Cerebellum (tissue), 4 donors: ENCODE measurements at places on chromosomes 6 and 20. TPM values are rescaled to one million over a fixed set of nuclear protein-coding genes. Genes with fewer than 3 reads are reported as not detected.

DNA sequence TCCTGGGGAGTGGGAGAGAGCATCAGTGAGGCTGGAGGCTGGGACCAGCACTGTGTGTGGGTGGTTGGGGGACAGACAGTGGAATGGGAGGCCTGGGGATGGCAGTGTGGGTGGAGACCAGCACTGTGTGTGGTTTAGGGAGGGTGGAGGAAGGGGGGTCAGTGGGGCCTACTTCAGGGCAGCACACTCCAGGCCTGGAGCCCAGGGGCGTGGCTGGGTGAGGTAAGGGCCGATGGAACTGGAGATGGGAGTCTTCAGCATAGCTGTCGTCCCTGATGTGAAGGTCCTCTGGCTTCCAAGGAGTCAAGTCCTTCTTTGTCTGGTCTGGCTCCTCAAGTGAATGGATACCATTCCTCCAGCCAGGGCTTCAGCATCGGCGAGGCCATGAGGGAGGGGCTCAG is 18.6 kb downstream of the KCNK17 start:
- DNase-seq = no peak

Gene ZKSCAN3
- total RNA-seq = 8.3 TPM

DNA sequence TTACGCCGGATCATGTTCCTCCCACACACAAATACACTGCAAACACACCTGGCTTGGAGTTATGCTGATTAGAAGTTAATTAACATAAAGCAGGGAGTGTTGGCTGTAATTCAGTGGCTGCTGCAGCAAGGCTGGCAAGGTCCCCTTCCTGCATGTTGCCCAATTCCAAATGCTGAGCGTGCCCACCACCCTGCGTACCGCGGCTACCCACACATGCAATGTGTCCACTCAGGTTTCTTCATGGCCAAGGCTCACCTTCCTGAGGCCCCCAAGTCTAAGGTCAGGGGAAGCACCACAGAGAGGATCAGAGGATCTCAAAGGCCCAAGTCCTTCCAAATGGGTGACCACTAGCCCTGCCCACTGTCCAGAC is 11.6 kb upstream of the PRND start:
- no peak for DNase-seq

Gene PPIL4
- total RNA-seq = 33.9 TPM

- no peak for DNase-seq
Measured at GRCh38 chr6:107409942-107410341, 49.4 kb downstream of the PDSS2 start.

DNA sequence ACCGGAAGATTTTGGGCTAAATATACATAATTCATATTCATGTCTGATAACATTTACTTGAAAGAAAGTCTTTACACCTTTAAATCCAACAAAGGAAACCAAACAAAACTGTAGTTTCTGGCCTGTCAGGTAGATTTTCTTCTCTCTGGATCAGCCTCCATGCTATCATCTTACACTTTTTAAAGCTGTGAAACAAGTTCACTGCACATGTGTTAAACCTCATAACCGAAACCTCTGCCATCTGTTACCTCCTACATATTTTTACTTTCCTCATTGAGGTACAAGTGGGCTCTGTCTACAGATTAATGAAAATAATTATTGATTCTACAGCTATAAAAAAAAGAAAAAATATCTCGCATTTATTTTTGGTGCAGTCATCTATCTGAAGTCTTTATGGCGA is 149.9 kb downstream of the RALGAPA2 start:
- no peak for DNase-seq

GRCh38 chr6:9628819-9629218 is 786.1 kb downstream of the TFAP2A start:
- no peak for DNase-seq

- DNase-seq = no peak
Measured at GRCh38 chr20:23634985-23635767, 2.6 kb downstream of the CST3 start.

GRCh38 chr6:160949531-160949930 is 42.0 kb upstream of the MAP3K4 start:
- no peak for DNase-seq

GRCh38 chr20:59460352-59460751 is 144.0 kb upstream of the PHACTR3 start:
- no peak for DNase-seq
